ENCODE measurements at places on chromosomes 7 and 10.

DNA sequence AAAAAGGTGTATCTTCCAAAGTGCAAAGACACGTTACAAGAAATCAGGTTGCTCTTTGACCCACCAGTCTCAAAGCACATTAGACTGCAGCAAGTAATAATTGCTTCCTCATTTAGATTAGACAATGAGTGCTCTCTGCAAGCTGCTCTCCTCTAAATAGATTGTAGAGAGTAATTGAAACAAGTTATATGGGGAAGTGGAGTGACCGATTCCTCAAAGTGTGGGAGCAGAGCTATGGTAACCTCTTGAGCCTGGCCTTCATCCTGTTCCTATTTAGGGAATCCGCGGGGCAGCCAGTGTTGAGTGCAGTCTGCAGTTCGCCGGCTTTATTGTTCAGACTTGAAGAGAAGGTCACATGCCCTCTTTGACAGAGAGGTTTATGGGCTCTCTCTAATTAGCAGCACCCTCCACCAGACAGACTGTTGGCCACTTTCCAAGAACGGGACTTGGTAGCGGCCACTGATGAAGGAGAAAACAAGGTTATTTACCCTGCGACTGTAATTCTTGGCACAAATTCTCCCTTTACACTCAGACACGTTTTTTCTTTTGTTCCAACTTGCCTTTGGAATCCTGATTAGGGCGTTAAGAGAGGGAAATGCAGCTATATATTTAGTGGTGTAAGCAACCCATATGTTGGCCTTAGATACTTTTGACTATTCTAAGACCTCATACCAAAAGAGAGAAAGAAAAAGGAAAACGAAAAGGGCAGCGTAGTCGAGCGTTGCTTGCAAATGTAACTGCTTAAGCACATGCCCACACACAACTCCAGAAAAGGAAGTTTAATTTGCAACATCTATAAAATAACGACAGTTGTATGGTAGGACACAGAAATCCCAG lies 107.5 kb downstream of the REEP3 start:
- peak; percentile 6 for DNase-seq

- no peak for DNase-seq
Observed at GRCh38 chr10:68471063-68471585, 649 bp downstream of the DNA2 start.

DNA sequence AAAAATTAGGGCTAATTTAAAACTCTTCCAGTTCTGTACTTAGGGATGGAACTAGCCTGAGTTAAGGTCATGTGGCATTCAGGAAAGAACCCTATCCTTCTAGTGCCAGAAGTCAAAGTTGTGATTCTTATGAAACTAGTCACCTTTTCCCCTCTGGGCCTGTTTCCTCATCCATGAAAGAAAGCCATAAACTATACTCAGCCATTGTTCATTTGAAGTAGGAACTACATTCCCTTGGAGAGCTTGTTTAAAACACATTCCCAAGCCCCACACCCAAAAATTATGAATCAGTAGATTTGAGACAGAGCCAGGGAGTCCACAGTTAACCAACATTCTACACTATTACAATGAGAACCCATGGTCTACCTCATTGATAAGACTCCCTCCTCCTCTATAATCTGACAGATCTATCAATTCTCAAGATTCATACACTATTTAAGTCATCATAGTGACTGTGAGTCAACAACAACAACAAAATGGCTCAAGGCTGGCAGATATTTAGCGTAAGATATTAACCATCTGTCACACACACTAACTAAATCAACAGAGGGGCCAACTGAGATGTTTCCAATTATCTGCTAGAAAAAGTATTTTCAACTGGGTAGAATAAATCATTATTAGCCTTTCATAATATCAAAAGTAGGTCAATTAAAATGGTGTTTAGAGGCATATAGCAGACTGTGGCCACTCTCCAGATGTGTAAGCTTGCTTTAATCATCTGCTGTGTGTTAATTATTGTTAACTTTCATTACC lies 102.3 kb downstream of the SLC25A13 start:
- DNase-seq = no peak

DNA sequence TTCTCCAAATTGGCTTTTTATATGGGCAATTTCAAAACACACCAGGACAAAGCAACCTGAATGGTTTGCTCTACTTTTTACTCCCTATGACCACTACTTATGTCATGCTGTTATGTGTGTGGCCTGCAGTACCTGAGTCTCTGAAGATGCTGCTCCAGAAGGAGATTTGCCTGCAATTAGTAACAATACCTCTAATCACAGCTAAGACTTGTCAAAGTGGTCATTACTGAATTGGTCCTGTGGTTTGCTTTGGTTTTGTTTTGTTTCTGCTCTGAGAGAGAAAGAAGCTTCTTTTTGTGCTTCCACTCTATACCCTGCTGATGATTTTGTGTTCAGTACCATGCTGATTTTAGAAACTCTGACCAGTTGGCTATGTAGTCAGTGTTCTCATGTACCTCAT lies 25.5 kb downstream of the HGF start:
- DNase-seq = no peak

DNA sequence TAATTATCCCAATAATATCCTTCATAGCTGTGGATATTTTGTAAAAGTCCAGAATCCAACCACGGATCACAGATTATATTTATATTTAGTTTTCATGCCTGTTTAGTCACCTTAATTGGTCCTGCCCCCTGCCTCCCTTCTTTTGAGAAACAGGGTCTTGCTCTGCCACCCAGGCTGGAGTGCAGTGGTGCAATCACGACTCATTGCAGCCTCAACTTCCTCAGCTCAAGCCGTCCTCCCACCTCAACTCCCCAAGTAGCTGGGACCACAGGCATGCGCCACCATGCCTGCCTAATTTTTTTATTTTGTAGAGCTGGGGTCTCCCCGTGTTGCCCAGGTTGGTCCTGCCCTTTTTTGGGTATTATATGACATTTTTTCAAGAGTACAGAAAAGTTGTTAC lies 129.4 kb downstream of the KAT6B start:
- no peak for DNase-seq

DNA sequence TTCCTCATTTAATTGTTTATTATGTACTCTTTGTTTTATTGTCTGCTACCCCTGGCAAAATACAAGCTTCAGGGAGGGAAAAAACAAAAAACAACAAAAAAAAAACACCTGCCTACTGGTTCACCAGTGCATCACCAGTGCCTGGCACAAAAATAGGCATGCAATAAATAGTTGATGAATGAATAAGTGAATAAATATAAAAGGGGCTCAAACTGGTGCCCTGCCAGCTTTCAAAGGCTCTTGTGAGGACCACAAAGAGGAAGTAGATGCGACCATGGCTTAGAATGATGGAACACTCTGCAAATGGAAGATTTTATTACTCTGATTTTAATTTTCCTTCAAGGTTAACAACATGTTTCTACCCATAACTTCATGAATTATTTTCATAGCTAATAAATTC lies 213.0 kb upstream of the INHBA start:
- DNase-seq = no peak

- no peak for DNase-seq
Observed at GRCh38 chr10:23917251-23917840, 291.6 kb upstream of the KIAA1217 start.

DNA sequence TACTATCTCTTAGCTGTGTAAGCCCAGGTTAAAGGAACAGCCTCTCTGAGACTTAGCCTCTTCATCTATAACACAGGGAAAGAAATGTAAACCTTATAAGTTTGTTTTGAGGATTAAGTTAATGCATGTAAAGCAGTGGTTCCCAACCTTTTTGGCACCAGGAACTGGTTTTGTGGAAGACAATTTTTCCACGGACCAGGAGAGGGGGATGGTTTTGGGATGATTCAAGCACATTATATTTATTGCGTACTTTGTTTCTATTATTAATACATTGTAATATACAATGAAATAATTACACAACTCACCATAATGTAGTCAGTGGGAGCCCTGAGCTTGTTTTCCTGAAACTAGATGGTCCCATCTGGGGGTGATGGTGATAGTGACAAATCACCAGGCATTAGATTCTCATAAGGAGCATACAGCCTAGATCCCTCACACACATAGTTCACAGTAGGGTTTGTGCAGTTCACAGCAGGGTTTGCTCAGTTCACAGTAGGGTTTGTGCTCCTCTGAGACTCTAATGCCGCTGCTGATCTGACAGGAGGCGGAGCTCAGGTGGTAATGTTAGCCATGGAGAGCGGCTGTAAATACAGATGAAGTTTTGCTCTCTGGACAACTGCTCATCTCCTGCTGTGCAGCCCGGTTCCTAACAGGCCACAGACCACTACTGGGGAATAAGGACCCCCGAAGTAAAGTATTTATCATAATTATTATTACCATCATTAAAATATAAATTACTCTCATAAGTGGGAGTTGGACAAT lies 41.3 kb upstream of the ANK3 start:
- no peak for DNase-seq

DNA sequence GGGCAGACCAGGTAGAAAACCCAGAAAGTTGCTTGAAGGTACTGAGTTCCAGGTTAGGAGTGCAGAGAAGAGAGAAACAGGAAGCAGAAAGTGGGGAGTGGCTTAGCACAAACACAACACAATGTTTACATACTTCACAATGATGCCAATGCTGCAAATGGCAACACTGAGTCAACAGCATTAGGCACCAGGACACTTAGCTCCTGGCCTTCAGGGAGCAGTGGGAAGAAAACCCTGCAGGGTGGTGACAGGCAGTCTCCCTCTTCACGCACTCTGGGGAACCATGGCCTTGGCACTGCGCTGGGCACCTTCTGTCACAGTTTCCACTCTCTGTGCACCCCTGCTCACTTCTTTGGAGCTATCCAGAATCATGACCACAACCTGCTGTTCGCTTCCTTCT lies 7.3 kb downstream of the ICA1 start:
- no peak for DNase-seq

DNA sequence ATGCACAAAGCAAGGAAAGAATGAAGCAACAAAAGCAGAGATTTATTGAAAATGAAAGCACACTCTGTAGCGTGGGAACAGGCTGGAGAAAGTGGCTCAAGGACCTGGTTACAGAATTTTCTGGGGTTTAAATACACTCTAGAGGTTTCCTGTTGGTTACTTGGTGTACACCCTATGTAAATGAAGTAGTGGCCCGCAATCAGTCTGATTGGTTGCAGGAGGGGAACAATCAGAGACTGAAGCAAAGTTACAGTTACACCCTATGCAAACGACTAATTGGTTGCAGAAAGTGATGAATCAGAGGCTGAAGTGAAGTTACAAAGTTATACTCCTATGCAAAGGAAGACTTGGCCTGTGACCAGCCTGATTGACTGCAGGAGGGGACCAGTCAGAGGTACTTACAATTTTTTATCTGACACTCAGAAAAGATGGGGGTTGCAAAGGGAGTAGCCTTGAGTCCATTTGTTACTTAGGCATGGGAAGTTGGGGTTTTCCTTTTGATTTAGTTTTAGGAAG lies 3.6 kb upstream of the MTPN start:
- DNase-seq = peak; percentile 19

DNA sequence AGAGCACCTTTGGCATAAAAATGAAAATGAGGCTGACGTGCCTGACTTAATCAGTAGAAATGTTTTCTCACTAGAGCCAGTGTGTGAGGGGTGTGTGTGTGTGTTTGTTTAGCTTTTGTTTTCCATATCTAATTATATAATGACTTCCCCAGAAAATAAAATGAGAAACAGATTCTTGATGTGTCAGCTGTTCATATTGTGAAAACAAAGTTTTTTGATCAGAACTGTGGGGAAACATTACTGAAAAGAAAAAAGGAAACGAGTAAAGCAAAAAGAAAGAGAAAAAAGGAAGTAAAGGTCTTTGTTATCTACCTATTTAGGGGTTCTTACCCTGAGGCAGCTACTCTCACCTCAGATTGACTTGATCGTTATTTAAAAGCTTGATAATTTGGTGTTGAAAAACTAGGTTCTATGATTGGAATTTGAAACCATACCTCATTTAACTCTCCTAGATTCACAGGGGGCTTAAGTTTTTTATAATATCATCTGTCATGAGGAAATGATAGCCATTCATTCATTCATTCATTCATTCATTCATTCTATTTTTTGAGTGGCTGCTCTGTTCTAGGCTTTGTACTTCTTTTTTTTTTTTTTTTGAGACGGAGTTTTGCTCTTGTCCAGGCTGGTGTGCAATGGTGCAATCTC lies 58.0 kb downstream of the CREM start:
- DNase-seq = no peak

All from stimulated activated CD8-positive, alpha-beta memory T cell treated with anti-CD3 and anti-CD28 coated beads, Interleukin-4, amount 100 ng/mL, for 4 hours (primary cell).